WTC11 (cell line): ENCODE measurements at places on chromosomes 2 and 18.

- no peak for DNase-seq
Measured at GRCh38 chr18:7457262-7457661, 109.9 kb upstream of the PTPRM start.

DNA sequence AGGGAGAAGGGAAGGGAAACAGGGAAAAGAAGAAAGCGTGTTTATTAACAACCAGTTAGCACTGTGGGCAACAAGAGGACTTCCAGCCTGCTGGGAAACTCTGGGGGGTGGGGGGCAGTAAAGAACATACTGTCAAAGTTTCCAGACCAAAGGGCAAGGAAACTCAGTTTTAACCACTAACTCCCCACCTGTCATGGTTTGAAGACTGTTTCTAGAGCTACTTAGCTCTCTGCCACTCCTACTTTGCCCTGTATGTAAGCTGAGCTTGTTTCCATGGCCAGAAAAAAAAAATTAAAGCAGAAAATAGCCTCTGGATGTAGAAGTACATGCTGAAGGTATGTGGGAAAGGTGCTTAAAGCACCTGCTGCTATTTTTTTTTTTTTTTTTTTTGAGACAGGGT lies 11.0 kb upstream of the PTPN2 start:
- DNase-seq = no peak

GRCh38 chr18:35005963-35006577 lies 35.1 kb upstream of the MAPRE2 start:
- no peak for DNase-seq

DNA sequence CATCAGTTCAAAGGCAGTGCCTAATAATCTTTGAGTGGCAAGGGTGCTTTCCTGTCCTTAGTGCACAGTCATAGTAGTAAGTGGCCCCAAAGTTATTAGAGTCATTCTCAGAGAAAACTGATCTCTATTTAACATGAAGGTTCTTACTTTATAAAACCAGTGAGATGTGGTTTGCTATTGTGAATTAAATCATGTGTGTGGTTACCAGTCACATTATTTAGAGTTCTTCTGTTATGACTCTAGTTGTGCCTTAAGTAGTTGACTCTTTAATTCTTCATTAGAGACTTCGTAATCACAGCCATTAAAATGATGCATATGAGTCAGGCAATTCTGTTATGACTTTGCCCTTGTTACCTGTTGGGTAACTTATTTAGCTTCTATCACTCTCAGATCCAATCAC lies 1392.9 kb upstream of the ACVR2A start:
- no peak for DNase-seq

GRCh38 chr2:36513661-36514060 lies 84.3 kb downstream of the FEZ2 start:
- no peak for DNase-seq

DNA sequence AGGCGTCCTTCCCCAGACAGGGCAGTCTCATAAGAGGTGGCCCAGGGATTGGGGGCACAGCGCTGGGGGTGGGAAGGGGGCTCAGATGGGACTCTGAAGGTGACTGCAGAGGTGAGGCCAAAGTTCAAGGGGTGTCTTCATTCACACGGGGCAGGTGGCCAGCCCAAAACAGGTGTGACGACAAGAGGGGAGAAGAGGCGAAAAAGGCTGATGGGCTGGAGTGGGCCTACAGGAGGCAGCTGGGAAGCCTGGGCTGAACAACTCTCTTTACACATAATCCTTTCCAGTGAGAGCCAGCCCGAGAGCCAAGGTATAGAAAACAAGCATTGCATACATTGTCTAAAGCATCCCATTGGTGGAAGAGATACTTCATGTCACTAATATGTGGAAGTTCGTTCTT lies 130.9 kb upstream of the ASB18 start:
- no peak for DNase-seq

GRCh38 chr2:238863749-238864206 lies 15.9 kb downstream of the TWIST2 start:
- no peak for DNase-seq

DNA sequence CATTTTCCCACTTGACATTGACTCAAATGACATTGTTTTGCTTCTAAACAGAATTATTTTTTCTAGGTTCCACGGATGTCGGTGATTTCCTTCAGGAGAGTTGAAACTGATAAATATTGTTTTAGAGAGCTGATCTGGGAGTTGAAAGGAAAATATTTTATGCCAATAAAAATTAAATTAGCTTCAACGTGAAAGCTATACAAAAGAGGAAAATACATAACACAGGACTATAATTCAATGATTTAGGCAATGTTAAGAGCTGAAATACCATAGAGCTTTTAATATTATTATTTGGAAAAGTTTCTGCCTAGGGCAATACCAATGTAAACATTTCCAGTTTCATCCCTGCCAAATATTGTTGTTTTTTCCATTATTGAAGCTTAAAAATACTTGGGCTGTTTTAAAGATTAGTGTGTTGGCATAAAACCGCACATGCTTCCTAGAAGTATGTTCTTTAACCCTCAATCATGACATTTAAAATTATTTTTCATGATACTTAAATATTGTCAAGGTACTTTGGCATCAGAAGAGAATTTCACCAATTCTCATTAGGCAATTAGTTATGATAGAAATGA lies 18.6 kb upstream of the PDE1A start:
- DNase-seq = no peak

GRCh38 chr2:143732871-143733270 lies 603.7 kb downstream of the ARHGAP15 start:
- no peak for DNase-seq

- no peak for DNase-seq
Measured at GRCh38 chr2:241815477-241816430, 6.8 kb downstream of the NEU4 start.

DNA sequence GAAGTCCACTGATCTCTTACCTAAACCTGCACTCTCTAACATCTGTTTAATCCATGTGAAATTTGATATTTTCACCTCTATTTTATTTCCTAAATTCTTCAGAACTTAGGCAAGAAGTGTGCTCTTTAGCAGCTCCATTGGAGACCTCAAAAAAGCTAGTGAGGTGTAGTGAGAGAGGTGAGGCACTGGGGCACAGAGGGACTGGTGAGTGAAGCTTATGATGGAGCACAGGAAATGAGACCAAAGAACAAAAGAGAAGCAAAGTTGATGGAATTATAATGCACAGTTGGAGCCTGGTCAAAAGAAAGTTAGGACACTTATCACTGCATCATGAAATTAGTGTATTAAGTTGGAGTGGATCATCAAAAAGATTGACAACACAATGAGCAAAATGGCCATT lies 1050.7 kb upstream of the NRXN1 start:
- DNase-seq = no peak

- no peak for DNase-seq
Measured at GRCh38 chr2:157087373-157088002, 170.0 kb upstream of the GALNT5 start.

GRCh38 chr2:121309801-121310200 lies 24.8 kb upstream of the TFCP2L1 start:
- no peak for DNase-seq

- peak; percentile 84 for DNase-seq
Measured at GRCh38 chr2:30239308-30239985, 8.1 kb downstream of the LBH start.

DNA sequence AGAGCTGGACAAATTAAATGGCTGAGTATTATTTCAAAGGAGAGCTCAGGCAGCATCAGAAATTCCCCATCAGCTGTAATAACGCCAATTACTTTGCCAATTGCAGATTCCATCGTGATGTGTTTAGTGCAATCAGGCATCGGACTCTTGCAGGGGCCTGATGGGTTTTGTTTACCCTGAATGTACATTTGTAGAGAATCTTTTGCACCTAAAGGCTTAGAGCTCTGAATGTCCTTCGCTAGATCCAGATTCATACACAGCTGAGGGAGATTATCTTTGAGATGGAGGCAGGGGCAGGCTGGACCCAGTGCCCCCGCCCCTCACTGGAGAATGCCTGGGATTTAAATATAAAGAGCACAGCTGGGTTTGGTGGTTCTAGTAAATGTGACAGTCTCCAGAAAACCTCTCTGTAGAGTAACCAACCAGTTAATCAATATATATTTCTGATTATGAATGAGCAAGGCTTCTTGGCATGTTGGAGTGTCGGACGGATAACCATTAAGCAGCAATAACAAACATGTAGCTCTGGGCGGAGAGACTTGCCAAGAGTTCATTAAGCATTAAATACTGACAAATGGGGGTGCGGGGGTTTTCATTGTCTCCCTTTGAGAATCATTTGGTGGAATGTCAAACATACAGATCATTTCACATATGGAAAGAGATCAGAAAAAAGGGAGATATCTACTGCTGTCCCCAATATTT lies 200.9 kb downstream of the SETBP1 start:
- no peak for DNase-seq

DNA sequence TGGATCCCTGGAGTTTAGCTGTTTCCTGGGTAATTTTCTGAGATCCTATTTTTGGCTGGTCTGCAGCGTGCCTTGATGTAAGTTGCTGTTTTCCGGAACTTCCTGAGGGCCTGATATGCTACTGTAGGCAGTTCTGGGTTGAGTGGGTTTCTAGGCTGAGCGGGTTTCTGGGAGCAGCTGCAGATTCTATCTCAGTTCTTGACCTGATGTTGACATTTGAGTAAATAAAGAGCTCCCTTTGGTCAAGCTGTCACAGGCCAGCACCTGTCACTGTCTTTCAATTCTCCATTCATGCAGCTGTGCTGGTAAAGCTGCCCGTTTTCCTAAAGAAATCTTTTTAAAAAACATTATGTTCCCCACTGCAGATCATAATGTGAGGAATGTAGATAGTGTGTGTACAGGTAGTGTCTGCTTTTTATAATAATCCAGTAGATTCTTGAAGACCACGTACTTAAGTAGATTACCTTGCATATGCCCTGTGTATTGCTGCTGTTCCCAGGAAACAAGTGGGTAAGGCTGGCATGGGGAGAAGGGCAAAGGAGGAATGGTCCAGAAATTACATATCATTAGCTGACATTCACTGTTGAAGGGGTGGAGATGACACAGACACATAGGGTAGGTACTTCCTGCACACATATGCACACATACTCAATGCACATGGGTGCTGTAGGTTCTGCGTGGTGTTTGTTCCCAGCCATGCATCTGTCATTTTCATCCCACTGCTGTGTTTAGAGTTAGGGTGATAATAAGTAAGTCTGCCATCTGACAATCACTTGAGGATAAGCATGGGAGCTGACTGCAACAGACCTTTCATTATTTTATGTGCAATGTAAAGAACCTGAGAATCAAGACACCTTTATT lies 25.9 kb downstream of the CD28 start:
- DNase-seq = no peak

DNA sequence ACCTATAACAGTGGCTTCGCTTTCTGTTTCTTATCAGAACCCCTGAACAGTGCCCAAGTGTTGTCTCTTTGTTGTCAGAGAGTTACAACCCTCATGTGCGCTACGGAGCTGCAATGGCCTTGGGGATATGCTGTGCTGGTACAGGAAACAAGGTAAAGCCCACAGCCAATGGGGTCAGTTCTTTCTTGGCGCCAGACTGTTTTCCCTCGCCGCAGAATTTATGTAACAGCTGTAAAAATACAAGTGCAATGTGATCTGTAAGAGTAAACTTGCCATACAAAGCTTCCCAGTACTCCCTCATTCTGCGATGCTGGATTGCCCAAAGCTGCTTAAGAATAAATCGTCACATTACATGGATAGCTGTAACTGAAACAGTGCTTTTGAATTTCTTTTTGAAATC lies 13.9 kb upstream of the HTR2B start:
- DNase-seq = no peak

GRCh38 chr2:73982140-73982617 lies 2.5 kb upstream of the TET3 start:
- no peak for DNase-seq

DNA sequence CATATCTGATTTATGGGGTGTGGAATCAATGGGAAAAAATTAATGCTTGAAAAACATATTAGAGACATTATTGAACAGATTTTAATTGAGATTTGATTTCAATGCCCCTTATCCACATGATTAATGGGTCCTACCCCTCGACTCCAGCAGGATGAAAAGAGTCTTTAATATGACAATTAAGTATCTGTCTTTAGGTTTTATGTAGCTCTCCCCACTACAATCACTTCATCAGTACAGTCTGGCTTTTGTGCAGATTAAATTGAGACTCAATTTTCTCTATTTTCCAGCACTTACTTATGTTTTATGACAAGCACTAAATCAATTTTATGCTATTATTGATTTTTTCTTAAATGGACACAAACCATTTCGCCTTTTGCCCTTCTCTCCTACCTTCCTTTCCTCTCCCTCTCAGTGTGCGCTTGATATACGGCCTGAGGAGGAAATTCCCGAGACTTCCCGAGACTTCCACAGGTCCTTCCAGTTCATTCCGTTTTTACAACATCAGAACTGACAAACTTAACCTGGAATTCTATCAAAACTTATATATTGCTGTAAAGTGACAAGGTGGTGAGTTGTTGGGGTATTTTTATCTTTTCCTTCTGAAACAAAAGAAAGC lies 555.1 kb upstream of the SALL3 start:
- DNase-seq = no peak

- no peak for DNase-seq
Measured at GRCh38 chr18:1811282-1811681, 760.0 kb downstream of the METTL4 start.

DNA sequence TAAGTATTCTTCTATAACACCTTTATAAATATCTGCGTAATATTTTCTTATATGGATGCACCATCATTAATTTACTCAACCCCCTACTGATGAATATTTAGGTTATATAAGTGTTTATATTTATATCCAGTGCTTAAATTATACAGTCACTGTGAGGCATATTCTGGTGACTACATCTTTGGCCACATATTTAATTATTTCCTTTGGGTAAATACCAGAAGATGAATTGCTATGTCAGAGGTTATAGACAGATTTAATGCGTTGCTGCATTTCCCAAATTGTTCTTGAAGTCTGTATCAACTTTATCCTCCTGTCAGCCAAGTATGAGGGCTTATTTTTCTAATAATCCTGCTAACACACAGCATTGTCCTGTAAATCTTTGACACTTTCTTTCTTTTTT lies 18.7 kb downstream of the DYSF start:
- DNase-seq = no peak

GRCh38 chr18:7023063-7023580 lies 94.5 kb downstream of the LAMA1 start:
- DNase-seq = no peak

DNA sequence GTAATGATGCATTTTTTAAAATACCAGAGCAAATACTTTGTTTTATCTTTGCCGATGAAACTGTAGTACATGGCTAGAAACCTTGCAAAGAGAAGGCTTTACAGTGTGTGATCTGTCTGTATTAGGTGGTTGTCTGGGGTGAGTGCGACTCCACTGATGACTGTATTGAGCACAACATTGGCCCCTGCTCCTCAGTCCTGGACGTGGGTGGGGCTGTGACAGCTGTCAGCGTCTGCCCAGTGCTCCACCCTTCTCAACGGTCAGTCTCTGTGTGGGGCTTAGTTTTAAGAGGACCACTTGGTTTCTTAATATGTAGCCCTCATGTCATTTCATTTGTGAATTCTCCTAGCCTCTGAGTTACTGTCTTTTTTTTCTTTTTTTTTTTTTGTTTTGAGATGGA lies 17.4 kb upstream of the MOCOS start:
- DNase-seq = no peak

DNA sequence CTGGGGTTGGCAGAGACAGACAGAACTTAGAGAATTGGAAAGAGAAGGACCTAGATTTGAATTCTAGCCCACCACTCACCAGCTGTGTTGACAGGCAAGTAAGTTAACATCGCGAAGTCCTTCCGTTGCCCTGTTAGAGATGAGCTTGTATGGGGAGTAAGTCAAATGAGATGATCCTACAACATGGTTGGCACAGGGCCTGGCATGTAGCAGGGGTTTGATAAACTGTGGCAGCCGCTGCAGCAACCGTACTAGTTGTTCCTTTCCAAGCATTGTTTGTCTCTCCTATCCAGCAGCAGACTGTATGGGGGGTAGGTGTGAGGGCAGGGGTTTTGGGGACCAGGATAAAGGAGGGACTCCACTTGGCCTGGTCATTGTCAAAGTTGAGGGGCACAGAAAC lies 16.0 kb downstream of the TET3 start:
- DNase-seq = no peak
